Vagina (tissue), 2 donors: ENCODE measurements at places on chromosomes 3 and 15. TPM values are rescaled to one million over a fixed set of nuclear protein-coding genes. Genes with fewer than 3 reads are reported as not detected.

DNA sequence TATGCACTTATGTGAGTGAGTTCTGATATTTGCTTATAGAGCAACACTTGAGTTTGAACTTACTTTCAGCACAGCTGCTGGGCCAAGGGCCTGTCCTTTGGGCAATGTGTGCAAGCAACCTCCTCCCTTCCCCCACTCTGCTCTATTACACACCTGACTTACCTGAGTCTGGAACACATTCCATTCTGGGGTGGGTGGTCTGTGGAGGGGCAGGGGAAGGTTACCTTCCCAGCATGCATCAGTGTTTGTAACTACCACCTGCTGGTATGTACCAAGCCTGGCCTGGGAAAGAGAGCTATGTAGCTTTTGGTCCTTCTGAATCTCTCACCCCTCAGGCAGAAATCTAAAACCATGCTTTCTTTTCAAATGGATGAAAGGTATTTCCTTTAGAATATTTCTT is 103.0 kb downstream of the ISL2 start:
- no peaks in the 10 kb centered on the region for H3K4me1 ChIP-seq
- no peak for DNase-seq
- no peaks in the 10 kb centered on the region for H3K27me3 ChIP-seq
- H3K27ac ChIP-seq = no peak overlapping the region

GRCh38 chr3:172090035-172090434 is 50.7 kb downstream of the FNDC3B start:
- peaks cover 40% of the 10 kb centered on the region for H3K4me1 ChIP-seq
- H3K27me3 ChIP-seq = no peaks in the 10 kb centered on the region
- no peak for DNase-seq

Gene CFAP100
- not detected for total RNA-seq

Gene TEX9
- 4.9 TPM for total RNA-seq

- no peak for DNase-seq
- H3K36me3 ChIP-seq = no peaks in the 10 kb centered on the region
- H3K27me3 ChIP-seq = no peaks in the 10 kb centered on the region
- H3K4me3 ChIP-seq = no peak overlapping the region
- H3K4me1 ChIP-seq = no peaks in the 10 kb centered on the region
- H3K27ac ChIP-seq = no peak overlapping the region
Observed at GRCh38 chr15:69863446-69863845, 234.3 kb downstream of the TLE3 start.

- no peaks in the 10 kb centered on the region for H3K36me3 ChIP-seq
- H3K4me3 ChIP-seq = no peak overlapping the region
- peaks cover 12% of the 10 kb centered on the region for H3K4me1 ChIP-seq
- DNase-seq = no peak
- no peaks in the 10 kb centered on the region for H3K27me3 ChIP-seq
Observed at GRCh38 chr15:94412979-94413746, 181.8 kb downstream of the MCTP2 start.

Gene MEX3B
- 5.2 TPM for total RNA-seq

DNA sequence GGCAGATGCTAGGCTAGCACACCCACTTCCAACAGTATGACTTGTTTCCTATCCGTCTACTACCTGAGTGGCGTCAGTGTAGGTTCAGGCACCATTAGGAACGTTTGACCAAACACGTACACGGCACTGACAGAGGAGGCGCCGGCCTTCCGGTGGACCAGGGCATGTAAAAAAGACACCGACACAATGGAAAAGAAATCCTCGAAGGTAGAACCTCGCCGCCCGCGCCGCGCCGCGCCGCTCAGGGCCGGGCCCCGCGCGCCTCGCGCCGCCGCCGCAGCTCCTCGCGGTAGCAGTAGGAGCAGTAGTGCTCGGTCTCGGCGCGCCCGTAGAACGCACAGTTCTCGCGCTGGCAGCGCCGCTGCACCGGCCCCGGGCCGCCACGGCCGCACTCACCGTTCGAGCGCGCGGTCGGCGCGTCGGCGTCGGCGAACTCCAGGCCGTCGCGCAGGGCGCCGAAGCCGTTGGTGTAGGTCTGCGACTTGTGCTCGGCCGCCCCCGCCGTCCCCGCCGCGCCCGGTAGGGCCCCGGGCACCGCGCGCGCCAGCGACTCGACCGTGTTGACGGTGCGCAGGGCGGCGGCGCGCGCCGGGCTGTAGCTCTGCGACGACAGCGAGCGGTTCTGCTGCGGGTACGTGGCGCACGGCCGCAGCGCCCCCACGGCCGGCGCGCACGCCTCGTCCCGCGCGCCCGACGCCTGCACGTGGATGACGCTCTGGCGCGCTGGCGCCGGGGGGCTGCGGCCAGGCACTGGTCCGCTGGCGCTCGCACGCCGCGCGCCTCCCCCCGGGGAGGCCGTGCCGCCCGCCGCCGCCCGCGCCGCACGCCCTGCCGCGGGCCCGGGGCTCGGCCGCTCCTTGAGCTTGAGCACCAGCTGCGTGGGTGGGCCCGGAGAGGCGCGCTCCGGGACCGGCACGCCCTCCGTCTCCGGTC is 156.7 kb downstream of the KLF13 start:
- DNase-seq = peak; percentile 65
- no peak overlapping the region for H3K27ac ChIP-seq
- no peaks in the 10 kb centered on the region for H3K27me3 ChIP-seq
- no peaks in the 10 kb centered on the region for H3K36me3 ChIP-seq
- peak overlapping the region; percentile 56 for H3K4me3 ChIP-seq
- H3K4me1 ChIP-seq = peaks cover 52% of the 10 kb centered on the region
